ENCODE measurements at places on chromosomes 1 and 21. TPM values are rescaled to one million over a fixed set of nuclear protein-coding genes. Genes with fewer than 3 reads are reported as not detected.

Gene HRNR
- total RNA-seq = not detected

GRCh38 chr1:217313096-217313495 lies 317.8 kb downstream of the GPATCH2 start:
- H3K4me3 ChIP-seq = no peak overlapping the region
- no peak for DNase-seq
- no peaks in the 10 kb centered on the region for H3K4me1 ChIP-seq
- no peak overlapping the region for H3K27ac ChIP-seq
- no peaks in the 10 kb centered on the region for H3K27me3 ChIP-seq

GRCh38 chr21:15272591-15272990 lies 207.8 kb upstream of the NRIP1 start:
- no peaks in the 10 kb centered on the region for H3K4me1 ChIP-seq
- H3K27me3 ChIP-seq = peaks cover 12% of the 10 kb centered on the region
- no peak overlapping the region for H3K4me3 ChIP-seq
- DNase-seq = no peak
- H3K27ac ChIP-seq = no peak overlapping the region
- H3K36me3 ChIP-seq = no peaks in the 10 kb centered on the region

DNA sequence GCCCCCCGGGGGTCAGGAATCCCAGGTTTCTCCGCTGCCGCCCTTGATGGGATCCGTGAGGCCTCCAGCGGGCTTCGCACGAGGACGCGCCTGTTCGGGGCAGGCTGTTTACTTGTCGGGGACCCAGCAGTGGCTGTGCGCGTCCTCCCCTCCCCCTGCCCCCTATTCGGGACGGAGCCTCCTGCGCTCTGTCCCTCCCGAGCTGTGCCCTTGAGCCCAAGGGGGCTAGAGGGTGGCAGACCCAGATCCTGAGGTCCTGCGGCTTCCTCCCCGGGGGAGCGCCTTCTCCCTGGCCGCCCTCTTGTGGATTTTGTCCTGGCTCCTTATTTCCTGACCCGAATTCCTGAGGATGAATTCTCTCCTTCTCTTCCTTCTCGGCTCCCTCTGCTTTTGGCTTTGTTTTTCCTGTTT lies 38.4 kb downstream of the PIK3CD start:
- DNase-seq = peak; percentile 33
- peaks cover 22% of the 10 kb centered on the region for H3K36me3 ChIP-seq
- H3K4me1 ChIP-seq = peaks cover 66% of the 10 kb centered on the region
- peak overlapping the region; percentile 54 for H3K27ac ChIP-seq

Gene KPRP
- not detected for total RNA-seq

GRCh38 chr1:232438476-232438875 lies 191.5 kb downstream of the SIPA1L2 start:
- no peaks in the 10 kb centered on the region for H3K36me3 ChIP-seq
- H3K27me3 ChIP-seq = no peaks in the 10 kb centered on the region
- no peak overlapping the region for H3K4me3 ChIP-seq
- DNase-seq = no peak
- H3K27ac ChIP-seq = no peak overlapping the region

GRCh38 chr1:1847061-1847850 lies 43.6 kb downstream of the GNB1 start:
- no peaks in the 10 kb centered on the region for H3K36me3 ChIP-seq
- no peak for DNase-seq
- no peak overlapping the region for H3K27ac ChIP-seq
- H3K4me1 ChIP-seq = peaks cover 58% of the 10 kb centered on the region

DNA sequence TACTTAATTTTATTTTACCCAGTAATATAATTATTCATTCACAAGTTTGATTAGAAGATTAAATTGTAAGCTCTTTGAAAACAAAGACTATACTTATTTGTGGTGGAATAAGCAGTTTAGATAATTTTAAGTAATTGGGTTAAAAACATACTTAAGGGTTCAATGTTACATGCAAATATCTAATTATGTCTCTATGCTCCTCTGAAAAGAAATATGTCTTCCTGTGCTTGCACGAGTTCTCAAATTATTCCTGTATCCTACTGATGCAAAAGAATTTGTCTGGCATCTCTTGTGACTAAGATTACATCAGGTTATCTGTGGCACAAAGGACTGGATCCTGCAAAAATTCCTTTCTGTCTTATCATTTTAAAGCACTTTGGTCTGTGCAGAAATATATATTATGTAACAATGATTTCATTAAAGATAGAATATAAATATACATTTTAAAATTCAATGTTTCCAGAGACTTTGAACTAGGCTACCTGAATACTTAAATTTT lies 416.7 kb downstream of the COL11A1 start:
- no peaks in the 10 kb centered on the region for H3K4me1 ChIP-seq
- H3K36me3 ChIP-seq = no peaks in the 10 kb centered on the region
- no peak overlapping the region for H3K4me3 ChIP-seq
- H3K27ac ChIP-seq = no peak overlapping the region
- no peaks in the 10 kb centered on the region for H3K27me3 ChIP-seq
- DNase-seq = no peak

- no peaks in the 10 kb centered on the region for H3K36me3 ChIP-seq
- H3K4me3 ChIP-seq = no peak overlapping the region
- H3K27ac ChIP-seq = no peak overlapping the region
- DNase-seq = no peak
Measured at GRCh38 chr1:93519199-93519829, 71.4 kb downstream of the FNBP1L start.

DNA sequence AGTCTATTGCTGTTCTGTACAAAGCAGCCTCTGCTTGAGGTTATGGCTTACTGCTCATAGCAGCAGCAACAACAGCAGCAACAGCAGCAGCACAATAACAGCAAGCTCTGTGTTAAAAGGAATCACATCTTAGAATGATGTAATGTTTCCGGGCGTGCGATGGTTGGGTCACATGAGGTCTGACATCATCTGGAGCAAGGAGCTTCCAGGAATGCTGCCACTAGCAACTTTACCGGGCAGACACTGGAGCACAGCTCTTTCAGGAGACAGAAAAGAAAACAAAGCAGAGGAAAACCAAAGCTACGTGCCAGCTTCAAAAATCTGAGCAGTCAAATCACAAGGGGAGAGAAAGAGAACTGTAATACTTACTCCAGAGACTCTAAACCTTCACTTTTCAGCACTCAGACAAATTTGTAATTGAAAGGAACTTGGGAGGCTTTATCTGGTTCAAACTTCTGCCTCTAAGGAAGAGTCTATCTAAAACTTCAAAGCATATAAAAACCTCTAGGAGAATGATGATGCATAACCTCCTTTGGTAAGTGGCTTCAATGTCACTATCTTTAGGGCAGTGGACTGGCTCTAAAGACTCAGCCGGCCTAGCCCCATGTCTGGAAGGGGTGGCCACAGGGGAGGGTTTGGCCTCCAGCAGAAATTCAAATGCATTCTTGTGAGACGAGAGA lies 28.3 kb upstream of the RAB3GAP2 start:
- H3K27ac ChIP-seq = no peak overlapping the region
- no peak overlapping the region for H3K4me3 ChIP-seq
- H3K27me3 ChIP-seq = peaks cover 15% of the 10 kb centered on the region
- no peak for DNase-seq
- H3K4me1 ChIP-seq = no peaks in the 10 kb centered on the region
- H3K36me3 ChIP-seq = no peaks in the 10 kb centered on the region

DNA sequence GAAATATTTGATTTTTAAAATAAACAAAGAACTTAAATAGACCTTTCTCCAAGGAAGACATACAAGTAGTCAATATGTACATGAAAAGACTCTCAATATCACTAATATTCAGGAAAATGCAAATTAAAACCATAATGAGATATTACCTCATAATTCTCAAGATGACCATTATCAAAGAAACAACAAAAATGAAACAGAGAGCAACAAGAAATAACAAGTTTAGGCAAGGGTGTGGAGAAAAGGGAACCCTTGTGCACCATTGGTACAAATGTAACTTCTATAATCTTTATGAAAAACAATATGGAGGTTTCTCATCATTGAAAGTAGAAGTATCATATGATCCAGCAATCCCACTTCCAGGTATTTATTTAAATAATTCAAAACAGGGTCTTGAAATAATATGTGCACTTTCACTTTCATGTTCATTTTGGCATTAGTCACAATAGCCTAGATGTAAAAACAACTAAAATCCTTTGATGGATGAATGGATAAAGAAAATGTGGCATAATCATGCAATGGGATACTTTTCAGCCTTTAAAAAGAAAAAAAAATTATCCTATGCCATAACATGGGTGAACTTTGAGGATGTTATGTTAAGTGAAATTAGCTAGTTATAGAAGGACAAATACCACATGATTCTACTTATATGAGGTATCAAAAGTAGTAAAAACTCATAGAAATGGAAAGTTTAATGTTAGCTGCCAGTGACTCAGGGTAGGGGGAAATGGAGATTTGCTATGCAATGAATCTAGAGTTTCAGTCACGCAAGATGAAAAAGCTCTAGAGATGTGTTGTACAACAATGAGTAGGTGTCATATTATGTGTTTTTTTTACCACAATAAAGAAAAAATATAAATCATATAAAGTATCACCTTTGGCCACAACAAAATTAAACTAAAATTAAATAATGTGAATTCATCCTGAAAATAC lies 114.5 kb upstream of the LYPLAL1 start:
- H3K27me3 ChIP-seq = peaks cover 6% of the 10 kb centered on the region
- DNase-seq = no peak
- no peaks in the 10 kb centered on the region for H3K36me3 ChIP-seq
- peaks cover 10% of the 10 kb centered on the region for H3K4me1 ChIP-seq
- no peak overlapping the region for H3K4me3 ChIP-seq

Gene CADM3
- not detected for total RNA-seq

DNA sequence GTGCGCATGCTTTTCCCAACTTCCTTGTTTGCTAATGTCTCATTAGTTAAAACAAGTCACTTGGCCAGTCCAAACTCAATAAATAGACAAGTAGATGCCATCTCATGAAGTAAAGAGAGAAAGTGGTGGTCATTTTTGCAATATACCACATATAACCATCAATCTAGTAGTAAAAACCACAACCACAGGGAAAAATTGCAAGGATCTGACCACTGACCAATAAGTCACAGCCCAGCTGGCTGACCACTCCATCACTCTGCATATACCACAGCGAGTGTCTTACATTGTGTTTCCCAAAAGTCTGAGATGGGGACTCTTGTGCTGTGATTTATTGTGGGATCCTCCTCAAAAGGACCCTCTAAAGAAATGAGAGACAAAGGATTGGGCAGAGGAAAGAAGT lies 76.0 kb downstream of the FH start:
- no peak for DNase-seq
- H3K4me1 ChIP-seq = no peaks in the 10 kb centered on the region
- H3K27ac ChIP-seq = no peak overlapping the region

Gene OR2T2
- total RNA-seq = not detected

Gene ANKRD34A
- total RNA-seq = 3.7 TPM
